Breast epithelium (tissue), 4 donors: ENCODE measurements at places on chromosomes 7 and 10.

DNA sequence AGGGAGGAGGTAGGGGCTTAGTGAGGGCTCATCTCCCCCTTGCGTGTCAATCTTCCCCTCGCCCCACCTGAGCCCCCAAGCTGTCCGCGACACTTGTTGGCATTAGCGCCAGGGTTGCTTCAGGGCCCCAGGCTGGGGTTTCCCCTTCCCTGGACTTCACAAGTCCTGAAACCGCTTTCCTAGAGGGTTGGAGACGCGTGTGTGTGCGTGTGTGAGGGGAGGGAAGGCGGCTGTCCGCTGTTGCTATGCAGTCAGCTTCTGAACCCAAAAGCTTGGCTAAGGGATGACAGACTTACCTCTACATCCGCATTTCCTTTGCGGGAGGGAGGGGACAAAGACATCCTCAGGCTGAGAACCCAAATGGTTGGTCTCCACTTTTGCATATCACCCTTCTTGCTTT is 803 bp downstream of the GOLGA7B start:
- no peak for DNase-seq

- no peak for DNase-seq
Measured at GRCh38 chr10:75959209-75959608, 527.8 kb downstream of the LRMDA start.

- no peak for DNase-seq
Measured at GRCh38 chr7:87369216-87369615, 23.8 kb downstream of the CROT start.

DNA sequence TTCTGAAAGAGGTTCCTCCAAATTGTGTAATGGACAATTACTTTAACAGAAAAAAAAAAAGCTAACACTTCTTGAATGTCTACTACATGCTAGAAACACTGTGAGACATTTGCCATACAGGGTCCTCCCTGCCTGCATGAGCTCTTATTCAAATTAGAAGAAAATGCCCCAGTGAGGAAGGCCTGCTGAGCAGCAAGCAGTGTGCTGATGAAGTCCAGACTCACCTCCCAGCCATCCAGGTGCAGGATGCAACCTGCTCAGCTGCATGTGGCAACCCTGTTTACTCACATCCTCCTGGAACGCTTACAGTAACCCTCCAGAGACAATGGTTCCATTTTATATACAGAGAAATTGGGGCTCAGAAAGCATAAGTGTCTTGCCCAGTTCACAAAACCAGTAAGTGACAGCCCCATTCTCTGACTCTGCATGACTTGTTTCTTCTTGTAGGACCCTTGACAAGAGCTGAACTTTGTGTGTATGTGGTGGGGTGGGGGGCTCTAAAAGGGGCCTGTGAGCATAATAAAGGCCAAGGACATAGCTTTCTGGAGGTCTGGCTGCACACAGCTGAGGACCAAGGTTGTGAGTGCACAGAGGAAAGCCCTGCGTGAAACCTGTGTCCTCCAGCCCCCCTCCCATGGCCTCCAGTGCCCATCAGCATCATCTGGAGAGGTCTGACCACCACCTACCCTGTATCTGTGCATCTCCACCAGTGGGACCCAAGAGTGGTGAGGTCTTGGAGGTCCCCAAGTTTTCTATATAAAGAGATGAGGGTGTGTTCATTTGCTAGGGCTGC is 387.8 kb downstream of the GRID1 start:
- no peak for DNase-seq

- no peak for DNase-seq
Measured at GRCh38 chr7:36129048-36129534, 24.0 kb upstream of the EEPD1 start.

DNA sequence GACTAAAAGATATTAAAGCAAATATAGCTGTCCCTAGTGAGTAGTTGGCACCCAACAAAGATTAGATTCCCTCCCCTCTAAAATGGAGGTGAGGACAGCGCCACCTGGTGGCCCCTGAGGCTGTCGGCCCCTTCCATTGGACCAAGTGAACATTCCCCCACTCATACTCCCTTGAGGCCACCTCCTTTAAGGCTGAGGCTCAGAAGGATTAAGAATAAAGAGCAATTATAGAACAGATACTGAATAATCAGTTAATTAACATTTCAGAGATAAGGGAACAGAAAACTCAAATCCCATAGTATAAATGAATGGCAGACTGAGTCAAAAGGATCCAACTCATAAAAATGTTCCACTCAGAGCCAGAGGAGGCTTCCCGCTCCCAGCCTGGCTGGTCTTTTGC is 130.4 kb upstream of the GHITM start:
- no peak for DNase-seq

- no peak for DNase-seq
Measured at GRCh38 chr7:30920021-30920583, 8.4 kb downstream of the AQP1 start.

- DNase-seq = no peak
Measured at GRCh38 chr7:157780721-157781120, 443.9 kb downstream of the DNAJB6 start.

DNA sequence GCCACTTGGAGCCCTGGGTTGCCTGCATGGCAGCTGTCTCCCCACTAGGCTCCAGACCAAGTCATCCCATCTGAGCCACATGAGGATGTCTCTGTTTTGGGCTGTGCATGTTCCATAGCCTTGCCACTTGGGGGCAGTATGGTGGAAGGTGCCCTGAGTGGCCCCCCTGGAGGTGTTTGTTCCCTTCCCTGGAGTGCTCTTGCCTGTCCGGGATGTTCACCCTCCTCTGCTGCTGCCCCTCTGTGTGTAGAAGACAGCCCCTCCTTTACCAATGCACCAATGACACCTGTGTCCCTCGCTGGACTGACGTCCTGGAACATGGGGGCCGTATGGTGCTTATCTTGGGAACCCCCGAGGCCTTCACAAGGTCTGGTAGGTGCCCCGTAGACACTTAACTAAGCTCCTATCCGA is 100.2 kb downstream of the ACTR3B start:
- DNase-seq = no peak

GRCh38 chr7:81433206-81433605 is 336.6 kb downstream of the HGF start:
- no peak for DNase-seq

DNA sequence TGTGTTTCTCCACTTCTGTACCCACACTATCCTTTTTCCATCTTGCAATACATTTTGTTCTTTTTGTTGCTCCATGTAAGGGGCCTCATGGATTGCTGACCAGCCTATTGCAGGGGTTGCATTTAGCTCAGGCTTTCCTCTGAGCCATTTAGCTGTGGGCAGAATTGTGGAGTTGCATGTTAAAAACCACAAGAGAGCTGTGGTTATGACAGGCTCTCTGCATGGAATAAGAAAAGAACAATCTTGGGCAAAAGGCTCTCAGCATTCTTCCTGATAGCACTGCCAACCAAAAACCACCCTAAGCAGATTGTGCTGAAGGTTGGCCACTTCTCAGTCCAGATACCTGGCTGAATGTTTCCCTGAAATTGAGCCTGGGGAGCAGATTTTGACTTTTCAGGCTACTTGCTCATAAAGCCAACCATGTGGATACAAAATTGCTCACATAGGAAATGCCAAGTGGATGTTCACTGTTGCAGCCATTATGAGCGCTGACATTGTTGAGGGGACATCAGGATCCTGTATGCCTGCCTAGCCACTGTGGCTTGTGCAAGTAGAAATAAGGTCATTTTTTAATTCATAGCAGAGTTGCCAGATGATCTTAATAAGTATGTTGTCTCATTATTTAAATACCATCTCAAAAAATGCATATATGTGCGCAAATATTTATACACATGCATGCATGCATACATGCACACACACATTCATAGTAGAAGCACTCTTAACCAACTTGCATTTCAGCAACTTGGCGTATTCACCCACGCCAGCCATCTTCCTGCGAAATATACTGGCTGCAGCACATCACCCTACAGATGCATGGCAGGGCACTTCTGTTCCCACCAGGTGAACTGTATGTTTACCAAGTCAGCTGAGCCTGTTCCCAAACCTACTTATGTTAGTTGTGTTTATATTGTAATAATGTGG is 695.4 kb downstream of the LRMDA start:
- DNase-seq = no peak

GRCh38 chr7:106568680-106569499 is 92.1 kb downstream of the CCDC71L start:
- peak; percentile 79 for DNase-seq

DNA sequence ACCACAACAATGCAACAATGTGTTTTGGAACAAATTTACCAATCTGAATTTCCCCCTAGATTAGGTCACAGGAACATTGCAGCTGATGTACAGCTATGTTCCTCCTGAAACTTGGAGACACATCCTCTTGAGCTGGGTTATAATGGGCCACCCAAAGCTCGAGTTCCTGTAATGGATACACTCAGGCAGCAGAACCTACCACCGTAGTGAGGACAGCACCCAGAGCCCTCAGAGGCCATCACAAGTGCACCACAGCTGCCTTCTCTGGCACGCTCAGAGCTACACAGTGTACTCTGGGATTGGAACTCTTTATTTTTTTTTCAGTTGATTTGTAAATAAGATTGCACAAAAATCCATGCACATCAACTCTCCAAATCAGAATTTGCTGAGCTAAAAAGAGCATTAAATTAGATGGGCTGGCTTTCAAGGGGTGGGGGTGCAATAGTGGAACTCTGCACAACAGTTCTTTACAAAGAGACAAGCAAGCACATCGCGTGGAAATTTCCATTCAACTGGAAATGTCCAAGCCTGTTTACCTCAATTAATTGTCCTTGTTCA is 56.7 kb downstream of the EGFR start:
- peak; percentile 31 for DNase-seq

DNA sequence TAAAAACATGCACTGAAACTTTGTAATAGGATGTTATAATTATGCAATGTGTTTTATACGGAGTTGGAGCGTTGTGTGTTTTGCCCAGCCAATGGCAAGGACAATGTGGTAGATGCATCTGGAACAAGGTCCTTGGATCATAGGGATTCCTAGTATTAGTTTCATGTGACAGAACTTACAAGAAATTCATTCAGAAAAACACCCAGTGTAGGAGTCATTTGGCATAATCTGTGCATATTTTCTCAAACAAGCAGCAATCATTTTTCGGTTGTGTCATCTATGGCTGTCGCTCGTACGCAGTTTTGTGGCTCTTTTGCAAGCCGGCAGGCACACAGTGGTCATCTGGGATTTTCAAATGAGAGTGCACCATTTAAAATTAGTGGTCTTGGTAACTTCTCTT is 19.8 kb downstream of the CREB5 start:
- DNase-seq = peak; percentile 26

GRCh38 chr10:124065382-124066125 is 27.8 kb downstream of the CHST15 start:
- DNase-seq = no peak

- no peak for DNase-seq
Measured at GRCh38 chr10:120475844-120476791, 19.1 kb downstream of the PLPP4 start.

DNA sequence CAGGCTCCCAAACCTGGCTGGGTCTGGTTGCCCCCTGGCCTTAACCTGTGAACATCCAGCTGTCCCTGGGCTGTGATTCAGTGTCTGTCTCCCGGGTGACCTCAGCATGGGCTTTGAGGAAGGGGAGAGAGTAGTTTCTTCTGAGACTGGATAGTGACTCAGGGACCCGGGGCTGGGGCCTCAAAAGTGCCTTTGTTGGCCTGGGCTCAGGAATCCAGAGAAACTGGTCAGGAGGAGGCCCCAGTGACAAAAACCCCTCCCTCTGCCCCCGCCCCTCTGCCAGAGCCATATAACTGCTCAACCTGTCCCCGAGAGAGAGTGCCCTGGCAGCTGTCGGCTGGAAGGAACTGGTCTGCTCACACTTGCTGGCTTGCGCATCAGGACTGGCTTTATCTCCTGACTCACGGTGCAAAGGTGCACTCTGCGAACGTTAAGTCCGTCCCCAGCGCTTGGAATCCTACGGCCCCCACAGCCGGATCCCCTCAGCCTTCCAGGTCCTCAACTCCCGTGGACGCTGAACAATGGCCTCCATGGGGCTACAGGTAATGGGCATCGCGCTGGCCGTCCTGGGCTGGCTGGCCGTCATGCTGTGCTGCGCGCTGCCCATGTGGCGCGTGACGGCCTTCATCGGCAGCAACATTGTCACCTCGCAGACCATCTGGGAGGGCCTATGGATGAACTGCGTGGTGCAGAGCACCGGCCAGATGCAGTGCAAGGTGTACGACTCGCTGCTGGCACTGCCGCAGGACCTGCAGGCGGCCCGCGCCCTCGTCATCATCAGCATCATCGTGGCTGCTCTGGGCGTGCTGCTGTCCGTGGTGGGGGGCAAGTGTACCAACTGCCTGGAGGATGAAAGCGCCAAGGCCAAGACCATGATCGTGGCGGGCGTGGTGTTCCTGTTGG is at the start of gene CLDN4:
TSS of gene CLDN4 (plus strand) at position 316 of the 903 bp plus-strand sequence. CDS start at position 522, 206 bp downstream.
- peak; percentile 96 for DNase-seq

- DNase-seq = no peak
Measured at GRCh38 chr7:98755138-98755898, 114.5 kb downstream of the TMEM130 start.

DNA sequence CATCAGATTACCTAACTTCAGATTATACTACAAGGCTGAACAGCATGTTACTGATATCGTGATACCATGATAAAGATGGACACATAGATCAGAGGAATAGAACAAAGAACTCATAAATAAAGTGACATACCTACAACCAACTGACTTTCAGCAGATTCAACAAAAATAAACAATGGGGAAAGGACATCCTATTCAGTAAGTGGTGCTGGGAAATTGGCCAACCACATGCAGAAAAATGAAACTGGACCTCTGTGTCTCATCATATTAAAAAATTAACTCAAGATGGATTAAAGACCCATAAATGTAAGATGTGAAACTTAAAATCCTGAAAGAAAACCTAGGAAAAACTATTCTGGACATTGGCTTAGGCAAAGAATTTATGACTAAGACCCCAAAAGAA is 158.6 kb downstream of the ZEB1 start:
- no peak for DNase-seq

- DNase-seq = no peak
Measured at GRCh38 chr7:122919643-122920181, 33.5 kb upstream of the CADPS2 start.

DNA sequence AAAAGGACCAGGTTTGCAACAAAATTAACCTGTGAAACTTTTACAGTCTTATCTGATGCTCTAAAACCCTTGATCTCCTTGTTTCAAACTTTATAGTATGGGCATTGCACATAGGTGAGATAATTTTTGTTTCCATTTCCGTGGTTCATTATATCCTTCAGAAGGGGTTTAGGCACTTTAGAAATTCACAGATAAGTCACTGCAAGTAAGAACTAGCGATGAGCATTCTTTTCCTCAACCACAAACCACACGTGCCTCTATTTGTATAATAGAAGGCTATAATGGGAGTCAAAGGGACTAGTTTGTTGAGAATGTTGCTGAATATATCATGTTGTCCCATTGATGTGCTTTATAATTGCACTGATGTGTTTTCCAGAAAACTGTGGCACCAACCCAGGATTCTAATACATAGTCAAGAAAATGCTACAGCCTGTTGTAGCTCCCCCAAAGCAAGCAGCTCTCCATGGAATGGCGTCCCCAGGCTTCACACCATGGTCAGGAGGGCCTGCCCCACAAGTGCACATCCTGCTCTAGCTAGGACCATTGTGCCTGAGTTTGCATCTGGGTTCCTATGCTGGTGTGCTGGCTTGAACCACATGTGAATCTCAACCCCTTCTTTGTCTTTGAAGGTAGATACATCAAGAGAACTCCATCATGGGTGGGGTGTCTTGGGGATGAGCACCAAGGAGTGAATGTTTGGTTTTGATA is 14.0 kb upstream of the ATXN7L1 start:
- no peak for DNase-seq
